Mammary epithelial cell (primary cell): ENCODE measurements at places on chromosomes 4 and X. TPM values are rescaled to one million over a fixed set of nuclear protein-coding genes. Genes with fewer than 3 reads are reported as not detected.

DNA sequence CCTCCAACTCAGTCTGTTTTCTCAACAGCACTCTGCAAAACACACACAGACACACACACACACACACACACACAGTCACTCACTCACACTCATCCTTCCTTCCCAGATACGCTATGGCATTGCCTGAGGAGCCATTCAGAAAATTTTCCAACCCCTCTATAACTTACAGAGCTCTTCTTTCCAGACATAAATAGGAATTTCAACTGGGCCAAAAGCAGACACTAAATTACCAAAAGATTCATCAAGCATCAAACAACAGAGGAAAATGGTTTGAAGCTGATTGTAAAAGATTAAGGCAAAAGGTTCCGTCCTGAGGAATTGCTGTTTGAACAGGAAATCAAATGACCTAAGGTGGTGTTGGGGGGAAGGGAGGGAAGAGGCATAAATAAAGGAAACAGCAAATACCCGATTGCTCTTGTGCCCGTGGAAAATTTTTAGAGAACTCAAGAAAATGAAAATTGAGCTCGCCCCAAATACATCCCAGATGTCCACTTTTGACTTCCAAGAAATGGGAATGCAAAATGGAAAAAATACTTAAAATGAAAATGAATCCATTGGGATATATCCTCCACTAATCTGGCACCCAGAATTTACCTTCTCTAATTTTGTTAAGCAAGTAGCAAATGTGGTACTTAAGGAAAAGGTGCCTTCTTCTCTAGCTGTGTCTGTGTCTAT, 183.6 kb downstream of the QDPR start:
- no peak for DNase-seq

GRCh38 chrX:17824980-17825379, 36.1 kb downstream of the RAI2 start:
- no peak for DNase-seq

GRCh38 chrX:132171881-132172280, 44.1 kb upstream of the FRMD7 start:
- no peak for DNase-seq

MGAT4D gene
- not detected in 2 replicates for total RNA-seq
